ENCODE measurements at places on chromosomes 3 and 15.

DNA sequence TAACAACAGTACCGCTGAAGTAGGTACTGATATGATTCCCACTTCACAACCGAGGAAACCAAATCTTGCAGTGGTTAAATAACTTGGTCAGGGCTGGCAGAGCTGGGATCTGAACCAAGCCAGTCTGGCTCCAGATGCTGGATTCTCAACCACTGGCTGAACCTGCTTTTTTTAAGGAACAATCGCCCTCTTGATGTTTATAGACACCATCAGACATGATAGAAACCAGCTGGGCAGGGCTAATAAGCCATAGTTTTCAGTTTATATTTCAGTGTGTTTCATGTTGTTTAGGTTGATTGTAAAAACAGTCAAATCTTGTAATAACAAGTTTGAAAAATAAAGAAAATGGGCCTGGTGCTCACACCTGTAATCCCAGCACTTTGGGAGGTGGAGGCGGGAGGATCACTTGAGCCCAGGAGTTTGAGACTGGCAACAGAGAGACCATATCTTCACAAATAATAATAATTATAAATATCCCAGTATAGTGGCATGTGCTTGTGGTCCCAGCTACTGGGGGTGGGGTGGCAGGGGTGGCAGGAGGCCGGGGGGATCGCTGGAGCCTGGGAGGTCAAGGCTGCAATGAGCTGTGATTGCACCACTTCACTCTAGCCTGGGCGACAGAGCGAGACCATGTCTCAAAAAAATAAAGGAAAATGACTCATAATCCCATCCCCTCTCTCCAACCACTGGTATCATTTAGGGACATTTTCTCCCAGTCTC, 36.7 kb downstream of the XYLB start:
- DNase-seq, result no peak

- no peak for DNase-seq
These were observed 143.6 kb downstream of the ANO10 start for GRCh38 chr3:43478118-43478785.

- peak; percentile 45 for DNase-seq
These were observed 4.6 kb upstream of the DAG1 start for GRCh38 chr3:49465270-49466034.

- no peak for DNase-seq
These were observed 14.8 kb upstream of the SMAD3 start for GRCh38 chr15:67050522-67051087.

GRCh38 chr3:191502583-191502982, 41.6 kb downstream of the PYDC2 start:
- DNase-seq, result no peak

DNA sequence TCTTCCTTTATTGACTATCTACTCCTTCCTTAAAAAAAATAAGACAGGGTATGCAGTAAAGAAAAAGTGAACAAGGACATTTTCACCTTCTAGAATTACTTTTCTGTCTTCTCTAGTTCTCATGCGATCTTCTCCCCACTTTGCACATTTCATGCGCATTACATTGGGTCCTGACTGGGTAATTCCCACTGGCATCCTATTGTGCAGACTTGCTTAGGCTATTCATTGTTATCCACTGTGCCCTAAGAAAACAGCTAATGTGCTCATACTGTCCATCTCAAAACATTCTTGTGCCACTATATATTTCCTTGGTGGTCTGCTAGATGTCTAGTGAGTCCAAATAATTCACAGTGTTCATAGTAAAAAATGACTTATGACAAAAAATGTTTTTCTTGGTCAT, 447.4 kb upstream of the ROBO1 start:
- DNase-seq, result no peak

GRCh38 chr15:24985224-24985623, 30.4 kb downstream of the SNRPN start:
- DNase-seq, result no peak

GRCh38 chr3:13023235-13023970, 49.8 kb downstream of the IQSEC1 start:
- no peak for DNase-seq

DNA sequence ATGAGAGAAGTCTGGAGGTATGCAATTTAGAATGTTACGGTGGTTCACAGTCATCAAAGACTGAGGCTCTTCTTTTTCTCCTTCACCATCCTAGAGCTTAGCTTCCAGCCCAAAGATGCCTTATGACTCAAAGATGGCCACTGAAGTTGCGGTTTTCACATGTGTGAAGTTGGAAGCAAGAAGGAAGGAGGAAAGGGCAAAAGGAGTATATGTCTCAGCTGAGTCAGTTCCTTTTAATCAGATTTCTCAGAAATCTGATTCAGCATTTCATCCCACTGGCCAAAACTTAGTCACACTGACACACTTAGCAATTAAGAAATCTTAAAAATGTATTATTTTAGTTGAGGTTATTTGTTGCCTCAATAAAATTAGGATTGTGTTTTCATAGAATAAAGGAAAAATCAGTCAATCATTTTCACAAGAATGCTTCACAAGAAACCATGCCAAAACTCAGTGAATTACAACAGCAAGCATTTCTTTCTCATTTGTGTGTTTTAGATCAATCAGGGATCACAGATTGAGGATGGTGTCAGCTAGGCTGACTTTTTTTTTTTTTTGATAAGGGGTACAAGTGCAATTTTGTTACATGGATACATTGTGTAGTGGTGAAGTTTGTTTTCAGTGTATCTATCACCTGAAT, 211.1 kb upstream of the GADL1 start:
- DNase-seq, result peak; percentile 88

DNA sequence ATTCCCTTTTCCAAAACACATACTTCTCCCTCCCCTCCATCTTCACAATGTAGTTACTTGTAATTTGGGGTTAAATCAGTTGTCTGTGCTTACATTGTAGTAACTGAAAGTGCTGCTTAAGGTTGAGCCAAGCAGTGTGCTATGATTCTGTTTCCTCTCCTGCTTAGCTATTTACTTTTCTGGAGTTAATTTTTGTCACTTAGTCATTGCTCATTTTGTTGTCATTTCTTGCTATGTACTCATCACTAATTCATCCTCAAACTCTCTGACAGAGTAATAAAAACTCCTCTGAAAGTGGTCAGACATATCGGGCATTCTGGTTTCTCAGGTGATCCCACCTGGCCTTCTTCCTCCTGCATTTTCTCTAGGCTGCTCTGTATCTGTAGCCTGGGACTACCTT, 80.7 kb downstream of the PPARG start:
- DNase-seq, result no peak

DNA sequence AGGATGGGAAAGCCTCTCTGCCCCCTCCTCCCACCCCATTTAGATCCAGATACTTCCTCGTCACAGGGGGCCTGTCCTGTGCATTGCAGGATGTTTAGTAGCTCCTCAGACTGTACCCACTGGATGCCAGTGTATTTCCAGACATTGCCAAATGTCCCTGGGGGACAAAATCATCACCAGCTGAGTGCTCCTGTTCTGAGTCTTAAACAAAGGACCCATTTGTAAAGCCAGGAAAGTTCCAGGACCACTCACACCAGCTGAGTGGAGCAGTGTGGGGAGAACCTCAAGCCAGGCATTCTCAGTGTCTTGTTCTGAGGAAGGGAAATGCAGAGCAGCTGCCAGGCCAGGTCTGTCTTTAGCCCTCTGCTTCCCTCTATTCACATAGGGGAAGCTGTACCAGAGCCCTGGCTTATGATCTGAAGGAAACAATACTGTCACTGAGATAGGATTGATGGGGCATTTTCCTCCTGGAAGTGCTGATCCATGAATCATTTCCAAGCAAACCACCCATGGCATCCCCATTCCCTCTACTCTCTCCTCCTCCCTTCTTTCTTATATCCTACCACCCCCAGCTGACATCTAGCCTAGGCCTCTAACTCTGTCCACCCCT, 67.4 kb upstream of the MEX3B start:
- no peak for DNase-seq

GRCh38 chr3:115022199-115022598, 124.9 kb downstream of the ZBTB20 start:
- peak; percentile 44 for DNase-seq

GRCh38 chr3:195134431-195134830, 136.5 kb downstream of the XXYLT1 start:
- DNase-seq, result no peak

- no peak for DNase-seq
These were observed 12.3 kb downstream of the MEGF11 start for GRCh38 chr15:66241087-66241907.

DNA sequence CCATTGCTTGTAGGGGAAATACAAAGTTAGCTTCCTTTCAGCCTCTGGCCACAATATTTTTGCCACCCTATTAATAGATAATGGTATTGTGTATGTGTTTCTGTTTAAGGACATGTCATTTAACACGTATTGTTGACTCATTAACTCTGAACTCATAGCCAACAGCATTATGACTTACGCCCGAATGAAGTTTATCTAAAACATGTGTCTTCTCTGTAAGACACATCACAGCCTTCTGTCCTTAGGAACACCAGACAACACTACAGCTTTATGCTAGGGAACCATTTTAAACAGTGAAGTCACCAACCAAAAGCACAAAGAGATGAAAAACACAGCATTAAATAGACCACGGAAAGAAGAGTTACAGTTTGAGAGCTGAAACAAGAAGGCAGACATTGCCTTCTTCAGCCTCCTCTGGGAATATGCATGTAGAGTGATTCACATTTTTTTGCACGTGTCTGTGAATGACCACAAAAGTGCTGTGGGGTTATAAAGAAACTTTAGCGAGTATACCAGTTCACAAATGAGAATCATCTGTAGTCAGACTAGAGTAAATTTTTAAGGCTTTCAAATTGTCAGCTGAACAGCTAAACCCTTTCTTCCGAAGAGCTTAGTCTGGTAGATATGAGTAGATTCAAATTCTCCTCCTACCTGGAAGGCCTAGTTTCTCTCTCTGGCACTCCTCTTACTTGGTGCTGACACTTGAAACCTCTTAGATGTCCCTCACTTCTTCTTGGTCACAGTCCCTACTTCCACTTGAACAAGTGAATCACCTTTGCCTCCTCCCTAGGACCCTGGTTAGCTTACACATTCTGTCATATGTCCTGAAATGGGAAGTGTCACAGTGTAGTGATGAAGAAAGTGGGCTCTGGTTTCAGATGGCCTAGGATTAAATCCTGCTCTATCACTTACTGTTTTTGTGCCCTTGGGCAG, 32.2 kb downstream of the MCTP2 start:
- DNase-seq, result no peak

- no peak for DNase-seq
These were observed 151.0 kb downstream of the ALDH1A2 start for GRCh38 chr15:57914350-57915055.

GRCh38 chr3:23324745-23325144, 121.6 kb downstream of the UBE2E2 start:
- peak; percentile 62 for DNase-seq

- peak; percentile 31 for DNase-seq
These were observed at the start of gene PCBP4 for GRCh38 chr3:51967384-51968169. Gene PCBP4, minus strand, starts transcription at chr3:51967454. Its CDS starts 6,214 bp downstream, at chr3:51961240.

DNA sequence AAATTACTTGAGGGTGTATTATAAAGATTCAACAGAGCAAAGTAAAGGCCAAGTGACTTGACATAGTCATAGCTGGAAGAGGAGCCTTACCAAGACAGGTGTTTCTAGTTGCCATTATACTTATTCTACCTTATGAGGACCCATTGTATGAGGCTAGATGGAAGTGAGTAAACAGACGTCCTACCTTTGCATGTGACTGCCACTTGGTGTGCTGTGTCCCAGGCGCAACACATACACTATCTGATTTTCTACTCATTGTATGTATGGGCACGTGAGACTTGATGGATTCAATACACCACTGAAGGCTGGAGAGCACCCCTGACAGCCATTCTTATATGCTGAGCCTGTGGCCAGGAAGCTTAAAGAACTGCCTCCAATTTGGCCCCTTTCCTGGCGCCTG, 40.5 kb downstream of the BOC start:
- no peak for DNase-seq

DNA sequence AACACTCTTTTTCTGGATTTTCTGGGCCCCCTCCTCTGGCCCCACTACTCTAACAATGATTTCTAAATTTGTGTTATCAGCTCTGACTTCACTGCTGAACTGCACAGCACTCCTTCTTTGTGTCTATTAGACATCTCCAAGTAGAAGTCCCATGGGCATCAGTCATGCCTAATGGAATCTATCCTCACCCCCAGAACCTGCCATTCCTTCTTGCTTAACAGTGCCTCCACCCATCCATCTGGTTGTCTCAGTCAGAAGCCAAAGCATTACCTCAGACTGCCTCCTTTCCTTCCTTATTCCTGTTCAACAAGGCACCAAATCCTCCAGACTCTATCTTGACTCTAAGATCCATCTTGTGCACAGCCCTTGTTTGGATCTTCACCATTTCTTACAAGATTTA, 36.2 kb downstream of the SSR3 start:
- no peak for DNase-seq

- peak; percentile 78 for DNase-seq
These were observed 39.7 kb upstream of the VEPH1 start for GRCh38 chr3:157542711-157543500.

- DNase-seq, result peak; percentile 93
These were observed 67.7 kb downstream of the IFT80 start for GRCh38 chr3:160331127-160331937.

DNA sequence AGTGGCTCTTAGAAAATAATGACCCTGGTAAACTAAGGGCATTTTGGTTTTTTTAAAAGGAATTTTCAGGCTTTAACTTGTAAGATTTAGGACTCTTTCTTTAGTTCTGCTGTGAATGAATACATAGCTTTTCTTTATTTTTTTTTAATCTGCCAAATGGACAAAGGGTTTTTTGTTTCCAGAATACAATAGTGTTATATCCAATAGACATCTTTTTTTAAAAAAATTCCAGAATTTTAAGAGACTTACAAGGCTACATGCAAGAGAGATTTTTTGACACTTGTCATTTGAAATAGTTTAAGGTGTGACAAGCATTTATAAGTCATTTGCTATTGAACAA, 38.1 kb downstream of the SETMAR start:
- DNase-seq, result no peak

- no peak for DNase-seq
These were observed 245.3 kb downstream of the FEZF2 start for GRCh38 chr3:62128051-62128450.

Measured in fibroblast of pulmonary artery (primary cell).